ENCODE measurements at places on chromosomes 2 and 18. TPM values are rescaled to one million over a fixed set of nuclear protein-coding genes. Genes with fewer than 3 reads are reported as not detected.
A peak's percentile ranks its signal among the peaks of the same experiment; 100 is the strongest.

SPATA3 gene
- not detected for total RNA-seq

ALKAL2 gene
- 0.80 TPM for total RNA-seq

TCF23 gene
- not detected for total RNA-seq

NMUR1 gene
- total RNA-seq = 0.74 TPM

DNA sequence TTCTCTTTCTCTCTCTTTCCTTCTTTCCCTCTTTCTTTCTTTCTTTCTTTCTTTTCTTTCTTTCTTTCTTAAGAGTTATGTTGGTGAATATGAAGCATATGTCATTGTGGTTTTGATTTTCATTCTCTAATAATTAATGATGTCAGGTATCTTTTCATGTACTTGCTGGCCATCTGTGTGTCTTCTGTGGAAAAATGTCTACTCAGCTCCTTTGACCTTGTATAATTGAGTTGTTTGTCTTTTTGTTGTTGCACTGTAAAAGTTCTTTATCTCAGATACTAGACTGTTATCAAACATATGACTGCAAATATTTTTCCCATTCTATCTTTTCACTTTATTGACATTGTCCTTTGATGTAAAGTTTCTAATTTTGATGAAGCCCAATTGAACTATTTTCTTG, 645.1 kb downstream of the CNTNAP5 start:
- no peak for DNase-seq

- no peak for DNase-seq
Observed at GRCh38 chr2:6986912-6987361, 69.7 kb downstream of the RNF144A start.

GRCh38 chr18:53702480-53702879, 522.0 kb downstream of the MBD2 start:
- DNase-seq = no peak

DNA sequence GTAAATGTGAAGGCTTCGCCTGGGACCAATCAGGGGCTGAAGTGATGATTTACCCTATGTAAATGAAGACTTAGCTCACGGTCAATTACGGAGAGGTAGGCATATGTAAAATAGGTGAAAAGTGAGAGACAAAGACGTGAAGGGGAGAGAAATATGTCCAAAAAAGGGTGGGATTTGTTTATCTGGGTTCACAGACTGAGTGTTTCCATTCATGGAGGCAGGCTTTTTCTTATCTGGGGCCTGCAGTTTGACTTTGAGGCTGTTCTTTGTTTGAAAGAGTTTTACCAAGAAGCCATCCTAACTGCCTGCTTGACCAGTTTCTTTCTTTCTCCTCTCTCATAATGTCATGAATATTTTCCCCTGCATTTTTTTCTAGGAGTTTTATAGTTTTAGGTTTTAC, 202.7 kb downstream of the NYAP2 start:
- no peak for DNase-seq

DNA sequence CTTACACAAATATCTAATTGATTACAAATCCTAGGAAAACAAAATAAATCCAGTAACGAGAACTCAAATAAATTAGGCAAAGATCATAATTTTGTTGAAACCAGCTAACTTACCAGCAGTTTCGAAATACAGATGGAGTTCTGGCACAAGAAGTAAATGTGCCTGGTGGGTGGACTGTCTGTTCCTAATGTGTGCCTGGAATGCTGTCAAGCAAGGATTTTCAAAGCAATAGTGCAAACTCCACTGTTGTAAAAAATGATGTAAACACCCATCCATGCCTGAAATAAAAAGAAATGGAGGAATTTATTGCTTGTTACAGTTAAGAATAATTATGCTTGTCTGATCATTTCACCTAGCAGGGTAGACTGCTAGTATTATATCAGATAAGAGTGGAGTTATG, 423.9 kb upstream of the MAP2 start:
- no peak for DNase-seq

DNA sequence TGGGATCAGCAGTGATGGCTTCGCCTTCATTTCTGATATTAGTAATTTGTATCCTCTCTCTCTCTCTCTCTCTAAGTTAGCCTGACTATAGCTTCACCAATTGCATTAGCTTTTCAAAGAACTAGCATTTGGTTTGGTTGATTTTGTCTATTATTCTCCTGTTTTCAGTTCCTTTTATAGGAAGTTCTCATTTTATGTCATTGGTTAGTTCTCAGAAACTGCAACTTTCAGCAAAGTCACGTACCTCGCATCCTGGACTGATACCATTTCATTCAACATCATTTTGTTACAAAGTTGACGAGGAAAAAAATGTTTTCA, 450.8 kb downstream of the EIPR1 start:
- DNase-seq = no peak

- no peak for DNase-seq
Observed at GRCh38 chr18:73292156-73292555, 424.4 kb upstream of the NETO1 start.

- no peak for DNase-seq
Observed at GRCh38 chr18:6901286-6901926, 171.9 kb downstream of the ARHGAP28 start.

GRCh38 chr18:2459886-2460285, 111.4 kb downstream of the METTL4 start:
- DNase-seq = no peak

- no peak for DNase-seq
Observed at GRCh38 chr18:10264260-10264659, 190.2 kb upstream of the APCDD1 start.

DNA sequence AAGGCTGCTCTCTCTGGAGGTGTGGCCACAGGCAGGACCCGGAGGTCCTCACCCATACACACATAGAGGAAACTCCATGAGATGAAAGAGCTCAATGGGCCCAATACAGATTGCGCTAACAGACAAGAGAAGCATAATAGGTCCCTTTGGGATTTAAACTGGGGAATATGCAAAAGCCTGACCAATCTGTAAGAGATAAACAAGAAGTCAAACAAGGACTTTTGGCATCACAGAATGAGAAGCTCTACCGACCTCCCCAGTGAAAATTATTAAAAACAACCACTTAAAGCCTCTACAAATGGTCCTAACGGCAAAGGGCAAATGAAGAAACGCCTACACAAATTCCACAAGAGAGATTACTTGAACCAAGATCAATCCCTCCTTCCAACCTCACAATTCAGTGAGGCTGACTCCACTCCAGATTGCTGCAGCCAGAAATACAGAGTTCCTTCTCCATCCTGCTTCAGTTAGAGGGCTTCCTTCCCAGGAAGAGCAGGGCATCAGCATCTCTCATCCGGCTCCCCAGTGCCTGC, 10.8 kb downstream of the IWS1 start:
- DNase-seq = no peak

DNA sequence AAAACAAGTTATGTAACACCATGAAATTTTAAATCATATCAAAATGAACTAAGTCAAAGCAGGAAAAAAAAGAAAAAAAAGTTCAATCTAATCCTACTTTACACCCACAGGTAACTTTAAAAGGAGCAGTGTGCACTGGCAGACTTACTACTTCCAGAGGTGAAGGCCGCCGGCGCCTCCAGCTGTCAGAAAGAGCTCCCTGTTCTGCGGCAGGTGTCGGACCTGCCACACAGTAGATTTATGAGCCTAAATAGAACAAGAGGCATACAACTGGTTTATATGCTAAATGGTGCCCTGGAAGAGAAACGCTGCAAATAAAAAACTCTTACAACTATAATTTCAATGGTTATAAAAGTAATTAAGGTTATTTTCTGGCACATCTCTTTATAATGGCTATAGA, 23.1 kb upstream of the PNO1 start:
- no peak for DNase-seq

GRCh38 chr18:41875094-41875780, 79.8 kb upstream of the PIK3C3 start:
- no peak for DNase-seq

DNA sequence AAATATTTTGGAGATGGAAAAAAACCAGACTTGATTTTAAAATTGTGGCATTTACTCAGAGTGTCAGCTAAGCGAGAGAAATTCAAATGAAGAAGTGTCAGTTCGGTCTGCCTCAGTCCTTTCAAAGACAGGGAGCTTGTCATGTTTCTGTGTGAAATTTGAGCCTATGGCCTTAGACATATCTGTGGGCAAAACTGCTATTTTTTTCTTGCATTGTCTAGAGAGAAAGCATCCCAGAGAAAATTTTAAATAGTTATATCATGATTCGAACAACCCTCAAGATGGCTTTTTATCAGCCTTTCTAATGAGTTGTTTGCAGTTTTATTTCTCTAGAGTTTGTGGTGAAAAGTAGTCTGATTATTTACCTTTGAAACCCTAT, 50.2 kb upstream of the KCNE4 start:
- DNase-seq = no peak

DNA sequence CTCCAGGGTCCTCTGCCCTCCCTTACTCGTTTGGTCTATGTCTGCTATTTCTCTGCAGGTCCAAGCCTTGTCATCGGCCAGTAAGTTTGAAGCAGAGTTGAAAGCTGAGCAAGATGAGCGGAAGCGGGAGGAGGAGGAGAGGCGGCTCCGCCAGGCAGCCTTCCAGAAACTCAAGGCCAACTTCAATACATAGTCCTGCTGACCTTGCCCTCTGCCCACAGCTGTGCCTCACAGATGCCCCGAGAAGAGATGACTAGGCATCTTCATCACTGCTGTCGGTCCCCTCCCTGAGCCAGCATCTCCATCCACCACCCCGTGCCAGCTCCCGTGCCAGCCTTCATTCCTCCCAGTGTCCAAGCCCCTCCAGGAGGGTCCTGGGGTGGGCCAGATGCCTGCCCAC, 15.6 kb upstream of the GIGYF2 start:
- no peak for DNase-seq

DNA sequence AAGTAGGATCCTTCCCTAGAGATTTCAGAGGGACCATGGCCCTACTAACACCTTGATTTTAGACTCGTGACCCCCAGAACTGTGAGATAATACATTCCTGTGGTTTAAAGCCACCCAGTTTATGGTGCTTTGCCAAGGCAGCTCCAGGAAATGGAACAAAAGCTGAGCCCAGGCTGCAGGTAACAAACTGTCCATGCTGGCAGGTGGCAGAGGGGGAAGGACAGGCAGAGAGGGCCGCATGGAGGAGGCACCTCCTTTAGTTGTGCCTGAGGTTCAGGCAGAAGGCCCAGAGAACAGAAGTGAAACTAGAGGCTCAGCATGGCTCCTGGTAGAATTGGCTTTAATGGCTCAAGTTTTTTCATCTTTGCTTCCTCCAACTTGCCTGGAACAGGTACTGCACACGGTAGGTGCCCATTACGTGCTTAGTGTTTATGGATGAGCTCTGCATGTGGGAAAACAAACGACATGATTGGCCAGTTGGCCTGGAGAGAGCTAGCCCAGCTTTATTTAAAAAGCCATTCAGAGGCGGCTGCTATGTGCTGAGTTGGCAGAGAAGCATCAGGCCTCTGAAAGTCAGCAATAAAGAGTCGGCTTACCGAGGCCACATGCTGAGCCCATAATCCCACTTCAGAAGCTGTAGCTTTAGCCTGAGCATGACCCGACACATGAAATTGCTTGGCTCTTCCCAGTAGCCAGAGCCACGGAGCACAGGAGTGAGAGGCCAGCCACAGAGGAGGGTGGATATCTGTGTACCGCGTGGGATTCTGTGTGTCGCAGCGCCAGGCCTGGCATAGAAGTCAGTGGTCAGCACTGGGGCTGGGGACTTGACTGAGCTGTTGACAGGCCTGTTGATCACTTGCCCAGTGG, 36.5 kb downstream of the HS1BP3 start:
- peak; percentile 74 for DNase-seq

DNA sequence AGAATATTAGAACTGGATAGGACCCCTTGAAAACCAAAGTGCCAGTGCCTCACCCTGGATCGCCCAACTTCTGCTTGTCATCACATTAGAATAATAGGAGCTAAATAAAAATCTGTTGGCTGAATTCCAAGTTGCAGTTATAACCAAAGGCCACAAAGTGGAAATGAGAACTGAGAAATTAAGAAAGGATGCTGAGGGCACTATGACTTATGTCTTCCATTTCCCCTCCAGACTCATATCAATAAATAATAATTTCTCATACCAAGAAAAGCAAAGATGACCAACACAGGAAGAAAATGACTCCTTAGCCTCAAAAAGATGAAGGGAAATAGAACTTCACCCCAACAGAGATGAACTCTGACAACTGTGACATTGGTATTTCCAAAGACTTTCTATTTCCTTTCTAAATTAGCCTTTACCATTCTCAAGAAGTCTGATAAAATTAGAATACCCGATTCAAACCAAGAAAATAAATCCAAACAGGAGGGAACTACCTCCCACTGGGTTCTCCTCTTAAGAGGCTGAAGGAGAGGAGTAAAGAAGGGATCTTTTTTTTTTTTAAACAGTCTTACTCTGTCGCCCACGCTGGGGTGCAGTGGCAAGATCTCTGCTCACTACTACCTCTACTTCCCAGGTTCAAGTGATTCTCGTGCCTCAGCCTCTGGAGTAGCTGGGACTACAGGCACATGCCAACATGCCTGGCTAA, 46.5 kb upstream of the EPG5 start:
- no peak for DNase-seq

DNA sequence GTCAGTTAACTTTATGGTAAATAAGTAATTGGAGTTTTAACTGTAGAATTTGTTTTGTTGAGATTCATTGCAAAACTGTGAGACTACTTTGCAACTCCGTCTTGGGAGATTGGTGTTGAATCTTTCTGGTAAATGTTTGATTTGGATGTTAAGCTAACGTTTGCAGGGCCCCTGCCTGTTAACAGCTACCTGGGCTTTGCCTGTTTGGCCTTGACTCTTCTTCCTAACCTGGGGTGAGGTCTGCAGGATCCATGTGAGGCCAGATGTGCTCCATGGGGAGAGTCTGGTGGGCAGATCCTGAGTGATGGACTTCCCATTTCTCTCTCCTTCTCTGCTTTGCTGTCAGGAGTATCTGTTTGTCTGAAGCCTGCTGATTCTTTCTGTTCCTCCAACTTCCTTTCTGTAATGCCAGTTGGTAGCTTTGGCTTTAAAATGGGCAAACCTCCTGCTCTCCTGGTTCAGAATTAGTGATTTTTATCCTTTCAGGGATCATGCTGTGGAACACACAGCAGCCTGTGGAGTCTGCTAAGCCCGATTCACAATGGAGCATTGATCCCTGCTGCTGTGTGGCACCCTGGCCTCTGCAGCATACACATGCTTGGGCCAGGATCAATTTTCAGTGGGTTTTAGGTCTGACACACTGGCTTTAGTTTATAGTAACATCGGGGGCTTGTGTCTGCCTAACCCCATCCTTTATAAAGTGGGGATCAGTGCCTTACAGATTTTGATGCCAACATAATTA, 36.3 kb downstream of the PTPRM start:
- DNase-seq = no peak

DNA sequence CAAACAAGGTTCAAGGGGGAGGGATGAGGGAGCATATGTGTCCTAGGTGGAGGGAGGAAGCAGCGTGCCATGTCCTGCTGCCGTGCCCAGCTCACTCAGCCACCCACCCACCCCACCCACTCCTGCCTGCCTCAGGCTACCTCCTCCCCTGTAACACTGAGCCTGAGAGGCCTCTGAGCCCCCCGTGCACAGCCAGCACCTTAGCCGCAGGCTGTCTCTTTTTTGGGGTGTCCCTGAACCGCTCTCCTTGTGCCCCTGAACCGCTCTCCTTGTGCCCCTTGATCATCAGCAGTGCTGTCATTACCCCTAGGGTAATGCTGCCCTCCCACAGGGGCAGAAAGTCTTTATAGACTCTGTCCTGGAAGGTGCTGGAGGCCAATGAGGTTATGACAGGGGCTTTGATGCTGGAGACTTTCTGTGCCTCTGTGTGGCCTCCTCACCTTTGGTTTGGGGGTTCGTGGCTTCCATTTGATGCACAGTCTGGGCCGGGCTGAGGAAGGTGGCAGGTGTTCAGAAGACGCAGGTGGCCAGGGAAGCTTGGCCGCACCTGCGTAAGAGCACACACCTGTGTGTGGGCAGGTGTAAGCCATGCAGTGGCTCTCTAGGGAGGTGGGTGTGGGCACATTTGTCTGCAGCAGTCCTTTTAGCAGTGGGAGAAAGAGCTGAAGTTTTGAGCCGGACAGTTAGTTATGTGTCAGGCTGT, 140.0 kb downstream of the SEPTIN10 start:
- DNase-seq = no peak

GRCh38 chr2:217986256-217986961, 16.4 kb downstream of the TNS1 start:
- DNase-seq = no peak
